Fibroblast of the conjunctiva (primary cell): ENCODE measurements at places on chromosomes 1 and 21.

DNA sequence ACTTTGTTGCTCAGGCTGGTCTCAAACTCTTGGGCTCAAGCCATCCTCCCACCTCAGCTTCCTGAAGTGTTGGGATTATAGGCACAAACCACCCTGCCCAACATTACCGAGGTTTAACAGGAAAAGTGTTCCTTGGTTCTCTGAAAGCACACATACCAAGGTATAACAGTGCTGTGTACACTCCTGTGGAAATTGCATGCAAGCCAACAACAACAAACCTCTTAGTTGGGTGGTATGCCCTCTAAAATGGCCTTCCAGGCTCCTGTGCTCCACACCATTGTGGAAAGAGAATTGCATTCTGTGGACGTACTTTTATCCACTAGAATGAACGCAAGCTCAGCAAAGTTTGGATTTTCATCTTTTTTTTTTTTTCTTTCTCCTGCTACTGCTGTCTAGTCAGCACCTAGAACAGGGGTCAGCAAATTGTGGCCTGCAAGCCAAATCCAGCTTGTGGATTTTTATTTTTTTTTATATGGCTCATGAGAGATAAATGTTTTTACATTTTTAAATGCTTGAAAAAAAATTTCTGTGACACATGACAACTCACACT lies 192.2 kb upstream of the TNR start:
- no peak for DNase-seq

DNA sequence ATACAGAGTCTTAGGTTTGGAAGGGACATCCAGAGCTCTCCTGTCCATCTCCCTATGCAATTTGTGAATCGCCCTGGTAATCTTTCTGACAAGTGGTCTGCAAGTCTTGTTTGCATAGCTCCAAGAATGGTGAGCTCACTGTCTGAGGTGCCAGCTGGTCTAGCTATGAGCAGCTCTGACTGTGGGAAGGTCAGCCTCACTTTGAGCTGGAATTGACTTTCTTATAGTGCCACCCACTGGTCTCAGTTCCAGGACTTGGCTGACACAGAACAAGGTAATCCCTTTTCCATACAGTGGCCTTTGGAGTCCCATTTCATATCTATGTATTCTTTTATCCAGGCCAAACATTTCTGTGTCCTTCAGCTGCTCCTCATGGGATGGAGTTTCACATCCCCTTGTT lies 95.6 kb upstream of the C8B start:
- DNase-seq = no peak

GRCh38 chr1:228003461-228004330 lies 3.1 kb upstream of the WNT3A start:
- no peak for DNase-seq

DNA sequence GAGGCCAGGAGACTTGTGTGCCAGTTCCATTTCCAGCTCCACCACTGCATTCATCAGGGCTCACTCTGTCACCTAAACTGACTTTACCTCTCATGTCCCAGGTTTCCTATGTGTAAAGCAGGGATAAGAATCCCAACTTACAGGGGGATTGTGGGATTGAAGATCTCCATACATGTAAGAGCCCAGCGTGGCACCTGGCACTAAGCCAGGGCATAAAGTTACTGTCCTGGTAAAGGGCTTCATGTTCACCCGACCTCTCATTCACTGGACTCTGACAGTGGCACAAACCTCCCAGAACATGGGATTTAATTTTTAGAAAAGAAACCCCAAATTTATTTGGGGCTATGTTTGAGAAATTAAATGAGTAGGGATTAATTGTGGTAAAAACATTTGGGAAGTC lies 8.9 kb upstream of the IGFN1 start:
- DNase-seq = no peak
